Stimulated activated CD8-positive, alpha-beta memory T cell treated with anti-CD3 and anti-CD28 coated beads, Interleukin-15, amount 100 ng/mL, for 24 hours (primary cell): ENCODE measurements at places on chromosomes 4 and X.

GRCh38 chr4:73800206-73800605 is 36.3 kb upstream of the CXCL6 start:
- no peak for DNase-seq

DNA sequence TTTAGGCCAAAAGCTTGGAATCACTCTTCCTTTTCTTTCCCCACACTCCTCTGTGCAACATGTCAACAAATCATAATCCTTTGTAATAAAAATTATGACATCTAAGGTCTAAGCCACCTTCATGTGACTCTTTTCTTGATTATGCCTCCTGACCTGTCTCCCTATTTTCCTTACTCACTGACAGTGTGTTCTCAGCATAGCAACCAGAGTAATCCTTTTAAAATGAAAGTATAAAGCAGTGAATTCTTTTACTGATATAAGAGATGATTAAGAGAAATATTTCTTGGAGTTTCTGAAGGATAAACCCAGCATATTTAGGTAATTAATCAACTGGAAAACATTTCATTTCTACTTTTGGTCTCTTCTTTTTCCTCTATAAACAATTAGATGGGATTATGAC is 44.7 kb downstream of the USO1 start:
- no peak for DNase-seq

DNA sequence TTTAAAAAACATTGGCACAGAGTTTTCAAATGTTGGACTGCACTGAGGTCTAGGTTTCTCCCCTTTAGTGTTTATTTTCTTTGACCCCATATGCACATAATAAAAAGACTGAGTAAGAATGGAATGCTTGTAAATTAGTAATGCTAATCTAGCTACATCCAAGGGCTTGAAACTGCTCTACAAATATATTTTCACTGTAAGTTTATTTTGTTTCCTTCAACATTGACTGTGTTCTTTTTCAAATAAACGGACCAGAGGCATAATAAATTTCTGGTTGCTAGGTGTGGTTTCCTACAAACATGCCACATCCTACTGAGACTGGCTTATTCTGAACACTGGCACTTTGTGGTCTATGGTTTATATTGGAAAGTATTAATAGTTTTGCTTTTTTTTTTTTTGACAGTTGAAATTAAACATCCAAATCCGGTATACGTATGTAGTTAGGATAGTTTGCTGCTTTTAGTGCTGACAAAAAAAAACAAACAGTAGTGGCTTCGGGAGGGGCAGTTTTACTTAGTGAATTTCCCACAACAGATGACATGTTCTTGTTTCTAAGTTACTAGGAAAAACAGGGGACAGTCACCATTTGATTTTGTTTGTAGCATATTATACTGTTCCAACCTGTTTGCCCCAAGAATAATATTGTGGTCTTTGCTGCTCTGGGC is 13.2 kb downstream of the CA5B start:
- DNase-seq = no peak

DNA sequence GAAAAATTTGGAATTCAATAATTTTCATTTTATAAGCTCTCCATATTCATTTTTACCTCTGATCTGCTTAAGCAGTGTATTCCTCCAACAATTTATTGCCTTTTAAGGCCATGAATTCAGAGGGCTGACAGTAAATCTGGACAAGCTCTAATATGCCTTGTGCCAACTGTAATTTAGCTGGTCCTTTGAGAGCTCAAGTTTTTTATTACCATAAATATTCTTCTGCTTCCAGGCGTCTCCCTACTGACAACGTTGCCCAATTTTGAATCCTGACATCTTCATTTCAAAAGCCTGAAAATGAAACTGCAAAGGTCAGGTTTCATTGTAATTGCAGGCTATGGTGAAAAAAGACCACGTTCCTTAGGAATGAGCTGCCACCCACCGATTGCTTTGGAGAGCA is 95.8 kb upstream of the GEMIN8 start:
- no peak for DNase-seq

- DNase-seq = no peak
These were observed 1.5 kb downstream of the KLHL2 start for GRCh38 chr4:165208741-165209388.
